ENCODE measurements at places on chromosomes 11 and 22.
A peak's percentile ranks its signal among the peaks of the same experiment; 100 is the strongest.

DNA sequence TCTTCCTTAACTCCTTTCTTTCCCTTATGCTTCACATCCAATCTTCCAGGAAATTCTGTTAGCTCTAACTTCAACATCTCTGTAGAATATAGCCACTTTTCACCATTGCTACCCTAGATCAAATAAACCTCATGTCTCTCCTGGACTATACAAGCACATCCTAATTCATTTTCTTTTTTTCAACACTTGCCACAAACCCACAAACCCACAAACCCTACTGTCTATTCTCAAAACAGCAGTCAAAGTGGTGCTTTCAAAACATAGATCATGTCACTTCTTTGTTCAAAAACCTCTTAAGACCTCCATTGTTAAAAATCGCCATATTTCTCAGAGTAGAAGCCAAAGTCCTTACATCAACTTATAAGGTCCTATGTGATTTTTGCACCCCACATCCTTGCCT is 94.3 kb downstream of the PIWIL4 start:
- DNase-seq, result no peak

- DNase-seq, result peak; percentile 4
Observed at GRCh38 chr22:34111210-34111824, 191.0 kb upstream of the LARGE1 start.

DNA sequence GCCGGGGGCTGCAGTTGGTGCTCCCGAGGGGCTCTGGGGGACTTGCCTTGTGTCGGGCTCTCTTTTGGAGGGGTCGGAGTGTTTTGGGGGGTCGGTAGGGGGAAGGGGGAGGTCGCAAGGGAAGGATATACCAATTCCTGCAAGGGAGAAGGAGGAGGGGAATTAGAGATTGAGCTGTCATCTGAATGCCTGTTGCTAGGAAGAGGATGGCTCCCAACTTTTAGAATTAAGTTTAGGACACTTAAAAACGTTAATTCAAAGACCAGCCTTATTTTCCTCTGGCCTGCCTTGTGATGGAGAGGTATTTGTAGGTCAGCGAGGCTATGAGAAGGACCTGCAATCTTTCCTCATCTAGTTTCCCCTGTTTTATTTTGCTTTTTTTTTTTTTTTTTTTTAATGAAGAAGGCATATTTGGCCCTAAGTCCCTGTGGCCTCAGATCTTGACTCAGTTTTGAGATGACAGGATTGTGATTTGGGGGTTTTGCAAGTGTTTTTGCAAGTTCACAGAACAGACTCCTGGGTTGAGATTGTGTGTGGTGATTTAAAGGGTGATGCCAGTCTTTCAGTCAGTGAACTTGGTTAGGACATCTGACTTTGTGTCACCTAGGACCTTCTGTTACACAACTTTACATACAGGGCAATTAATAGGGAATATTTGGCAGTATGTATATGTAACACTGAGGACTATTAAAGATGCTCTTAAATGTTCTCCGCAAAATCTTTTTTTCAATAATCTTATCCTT is 672 bp downstream of the TMEM135 start:
- DNase-seq, result no peak

- no peak for DNase-seq
Observed at GRCh38 chr11:121944556-121945230, 171.3 kb downstream of the BLID start.

DNA sequence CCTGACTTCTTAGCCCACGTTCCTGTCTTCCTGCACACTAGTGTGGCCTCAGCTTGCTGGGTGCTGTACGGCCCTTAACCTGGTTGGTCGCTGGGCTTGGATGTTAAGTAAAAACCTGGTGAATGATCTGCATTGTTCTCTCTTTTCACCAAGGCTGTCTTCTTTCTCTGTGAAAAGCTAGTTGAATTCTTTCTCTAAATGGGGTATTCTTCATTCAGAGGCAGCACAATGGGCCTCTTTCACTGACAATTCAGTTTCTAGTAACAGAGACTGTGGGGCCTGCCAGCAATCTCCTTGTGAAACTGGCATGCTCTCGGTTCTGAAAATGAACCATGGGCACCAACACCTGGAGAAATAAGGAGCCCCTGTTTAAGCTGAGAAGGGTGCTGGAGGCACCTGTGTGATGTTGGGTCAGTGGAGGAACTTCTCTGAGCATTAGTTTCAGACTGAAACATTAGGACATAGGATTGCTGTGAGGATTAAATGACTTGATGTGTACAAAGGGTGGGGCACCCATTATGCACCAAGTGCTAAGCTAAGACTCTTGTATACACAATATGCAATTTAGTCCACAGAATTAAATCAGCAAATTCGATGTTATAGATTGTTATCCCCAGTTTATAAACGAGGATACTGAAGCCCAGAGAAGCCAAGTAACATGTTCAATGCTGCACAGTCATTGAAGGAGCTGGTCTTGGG is 33.1 kb upstream of the ELF5 start:
- DNase-seq, result no peak

DNA sequence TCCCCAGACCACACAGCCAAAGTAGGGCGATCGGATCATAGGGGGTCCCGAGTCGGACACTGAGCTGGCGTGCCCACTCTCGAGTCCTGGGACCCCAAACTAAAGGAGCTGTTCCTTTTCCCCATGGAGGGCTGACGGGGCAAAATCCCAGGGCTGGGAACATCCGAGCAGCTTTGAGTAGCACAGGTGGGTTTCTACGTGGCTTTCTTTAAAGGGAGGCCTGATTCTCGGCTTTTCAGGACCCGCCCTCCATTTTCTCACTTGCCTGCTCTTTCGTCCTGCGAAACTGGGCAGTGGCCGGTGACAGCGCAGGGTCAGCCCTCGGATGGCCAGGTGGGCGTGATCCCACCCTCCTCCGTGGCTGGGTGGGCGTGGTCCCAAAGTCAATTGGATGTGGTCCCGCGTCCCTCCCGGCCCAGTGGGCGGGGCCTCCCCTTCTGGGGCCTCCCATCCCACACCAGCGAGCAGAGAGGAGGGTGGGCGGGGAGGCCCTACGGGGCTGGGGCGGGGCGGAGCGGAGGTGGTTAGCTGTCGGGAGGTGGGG is 17.5 kb upstream of the TXNRD2 start:
- no peak for DNase-seq
